ENCODE measurements at places on chromosomes 7 and 10.

GRCh38 chr10:48477616-48478015 is 127.3 kb downstream of the ARHGAP22 start:
- DNase-seq = no peak

DNA sequence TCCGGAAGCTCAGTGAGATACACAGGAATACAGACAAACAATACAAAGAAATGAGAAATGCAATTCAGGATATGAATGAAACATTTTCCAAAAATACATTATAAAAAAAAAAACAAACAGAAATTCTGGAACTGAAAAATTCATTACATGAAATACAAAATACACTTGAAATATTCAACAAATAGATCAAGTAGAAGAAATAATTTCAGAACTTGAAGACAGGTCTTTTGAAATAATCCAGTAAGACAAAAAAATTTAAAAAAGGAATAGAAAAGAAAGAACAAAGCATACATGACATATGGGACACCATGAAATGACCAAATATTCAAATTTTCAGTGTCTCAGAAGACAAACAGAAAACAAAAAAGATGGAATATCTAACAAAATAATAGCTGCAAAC is 102.5 kb downstream of the ALOX5 start:
- no peak for DNase-seq

- DNase-seq = no peak
Measured at GRCh38 chr7:136900005-136900404, 31.6 kb downstream of the CHRM2 start.

DNA sequence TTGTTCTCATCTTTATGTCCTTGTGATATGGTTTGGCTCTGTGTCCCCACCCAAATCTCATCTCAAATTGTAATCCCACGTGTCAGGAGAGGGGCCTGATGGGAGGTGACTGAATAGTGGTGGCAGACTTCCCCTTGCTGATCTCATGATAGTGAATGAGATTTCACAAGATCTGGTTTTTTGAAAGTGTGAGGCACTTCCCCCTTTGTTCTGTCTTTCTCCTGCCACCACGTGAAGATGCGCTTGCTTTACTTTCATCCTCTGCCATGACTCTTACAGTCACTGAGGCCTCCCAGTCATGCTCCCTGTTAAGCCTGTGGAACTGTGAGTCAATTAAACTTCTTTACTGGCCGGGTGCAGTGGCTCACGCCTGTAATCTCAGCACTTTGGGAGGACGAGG is 161.0 kb downstream of the HERPUD2 start:
- DNase-seq = no peak

- DNase-seq = peak; percentile 38
Measured at GRCh38 chr10:75201793-75202307, 8.7 kb upstream of the VDAC2 start.

GRCh38 chr7:23249486-23249885 is 2.9 kb downstream of the GPNMB start:
- no peak for DNase-seq

GRCh38 chr10:28558923-28559508 is 26.1 kb downstream of the WAC start:
- peak; percentile 26 for DNase-seq

GRCh38 chr10:46096446-46096845 is 50.4 kb upstream of the MSMB start:
- no peak for DNase-seq

Measured in stomach (tissue), 19 donors.